Eye (tissue), 1 donor: ENCODE measurements at places on chromosomes 11 and 22.

GRCh38 chr22:18927020-18927419, 9.1 kb downstream of the PRODH start:
- DNase-seq = no peak

DNA sequence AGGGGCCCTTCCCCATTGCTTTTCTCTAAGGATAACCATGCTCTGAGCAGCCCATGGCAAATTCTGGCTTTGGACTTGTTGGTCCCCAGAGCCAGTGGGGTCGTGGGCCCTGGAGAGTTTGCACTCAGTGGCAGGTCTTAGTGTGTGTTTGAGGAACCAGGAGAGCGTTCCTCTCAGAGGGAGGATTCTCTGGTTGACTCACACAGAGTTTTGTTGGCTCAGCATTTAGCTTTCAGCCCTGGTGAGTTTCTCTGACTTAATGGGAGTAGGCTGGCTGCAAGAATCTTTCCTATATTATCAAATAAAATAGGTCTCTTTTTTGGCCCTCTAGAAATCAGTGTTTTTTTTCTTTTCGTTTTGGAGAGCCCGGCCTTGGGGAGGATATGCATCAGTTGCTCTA, 20.9 kb downstream of the ST14 start:
- DNase-seq = no peak

GRCh38 chr11:130719220-130719915, 196.9 kb downstream of the SNX19 start:
- DNase-seq = peak; percentile 77

DNA sequence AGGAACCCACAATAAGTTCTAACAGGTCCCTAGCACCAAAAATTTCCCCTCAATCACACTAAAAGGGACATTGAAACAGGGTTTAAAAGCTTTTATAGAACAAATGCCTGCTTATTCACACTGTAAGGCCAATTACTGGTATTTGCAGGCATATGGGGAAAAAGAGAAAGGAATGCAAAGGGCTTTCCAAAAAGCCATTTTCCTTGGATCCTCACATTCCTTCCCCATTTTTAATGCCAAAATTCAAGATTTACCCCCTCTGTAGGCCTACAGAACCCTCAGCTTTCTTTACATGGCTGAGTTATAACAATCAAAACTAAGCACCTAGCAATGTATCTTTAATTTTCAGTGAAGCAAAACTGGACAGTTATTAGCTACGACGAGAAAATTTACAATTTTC, 102.0 kb downstream of the SBF2 start:
- DNase-seq = no peak
